ENCODE measurements at places on chromosomes 2 and 18.

GRCh38 chr2:108906403-108907077 lies 82.5 kb downstream of the EDAR start:
- no peak for DNase-seq

- peak; percentile 72 for DNase-seq
Observed at GRCh38 chr2:29314816-29315571, 199.8 kb downstream of the CLIP4 start.

- DNase-seq, result no peak
Observed at GRCh38 chr18:59423259-59423658, 64.2 kb upstream of the LMAN1 start.

DNA sequence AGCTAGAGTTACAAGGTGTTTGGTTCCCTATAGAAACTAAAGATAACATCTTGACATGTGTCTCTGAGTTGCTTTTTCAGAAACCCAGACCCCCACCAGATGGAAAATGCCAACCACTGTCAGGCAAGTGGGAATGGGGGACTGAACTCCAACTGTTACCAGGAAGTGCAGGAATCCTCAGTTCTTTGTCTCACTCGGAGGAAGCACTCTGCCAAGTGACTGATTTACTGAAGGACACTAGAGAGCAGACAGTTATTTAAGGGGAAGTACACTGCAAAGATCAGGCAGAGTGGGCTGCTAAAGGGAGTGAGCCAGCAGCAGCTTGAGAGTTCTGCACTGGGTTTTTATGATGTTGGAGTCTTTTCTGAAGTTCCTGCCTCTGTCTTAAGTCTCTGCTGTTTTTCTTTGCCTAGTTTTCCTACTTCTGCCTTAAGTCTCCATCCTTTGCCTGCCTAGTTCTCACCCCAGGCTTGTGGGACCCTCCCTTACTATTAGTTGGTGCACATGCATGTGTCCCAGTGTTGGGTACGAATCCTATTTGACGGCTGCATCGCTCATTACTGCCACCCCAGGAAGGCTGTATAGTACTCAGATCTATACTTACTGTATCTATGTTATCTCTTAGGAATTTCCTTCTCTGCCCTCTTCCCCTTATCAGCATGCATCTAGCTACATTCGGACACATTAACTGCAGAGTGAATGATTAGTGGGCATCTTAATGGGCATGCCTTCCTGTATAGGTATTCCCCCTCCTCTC lies 97.1 kb downstream of the TEX51 start:
- DNase-seq, result peak; percentile 24

GRCh38 chr2:216110620-216111019 lies 1.5 kb downstream of the XRCC5 start:
- DNase-seq, result no peak

DNA sequence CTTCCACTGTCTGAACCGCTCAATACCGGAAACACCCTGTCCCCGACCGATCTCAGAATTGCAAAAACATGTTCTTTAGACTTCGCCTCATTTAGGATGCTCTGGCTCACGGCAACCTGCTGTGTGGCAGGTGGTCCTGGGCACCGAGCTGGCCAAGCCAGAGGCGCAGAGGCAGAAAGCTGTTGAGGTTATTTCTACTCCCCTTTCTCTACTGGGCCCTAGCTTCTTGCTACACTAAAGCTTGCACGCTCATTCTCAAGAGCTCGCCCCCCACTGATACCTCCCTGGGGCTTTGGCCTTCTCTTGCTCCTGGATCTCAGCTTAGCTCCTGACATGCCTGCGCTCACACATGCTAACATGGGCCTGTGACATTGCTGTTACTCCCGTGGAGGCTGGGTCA lies 417.4 kb downstream of the LPIN1 start:
- DNase-seq, result no peak

DNA sequence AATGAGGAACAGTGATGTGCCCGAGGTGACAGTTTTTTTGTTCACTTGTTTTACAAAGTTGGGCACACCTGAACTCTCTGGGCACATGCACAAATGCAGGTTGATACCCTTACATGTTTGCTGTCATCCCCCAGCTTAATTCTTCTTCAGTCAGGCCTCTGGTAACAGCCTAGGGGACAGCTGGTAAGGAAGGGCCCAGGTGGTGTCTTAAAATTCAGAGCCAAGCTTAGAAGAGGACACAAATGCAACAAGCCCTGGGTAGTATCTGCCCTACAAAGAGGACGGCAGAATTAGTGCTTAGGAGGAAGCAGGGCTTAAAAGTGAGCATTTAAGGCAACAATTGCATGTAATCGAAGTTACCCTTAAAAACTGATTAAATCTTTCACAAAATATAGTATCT lies 171.9 kb upstream of the ACAA2 start:
- DNase-seq, result no peak

- DNase-seq, result peak; percentile 92
Observed at GRCh38 chr18:12879840-12880540, 4.0 kb downstream of the PTPN2 start.

DNA sequence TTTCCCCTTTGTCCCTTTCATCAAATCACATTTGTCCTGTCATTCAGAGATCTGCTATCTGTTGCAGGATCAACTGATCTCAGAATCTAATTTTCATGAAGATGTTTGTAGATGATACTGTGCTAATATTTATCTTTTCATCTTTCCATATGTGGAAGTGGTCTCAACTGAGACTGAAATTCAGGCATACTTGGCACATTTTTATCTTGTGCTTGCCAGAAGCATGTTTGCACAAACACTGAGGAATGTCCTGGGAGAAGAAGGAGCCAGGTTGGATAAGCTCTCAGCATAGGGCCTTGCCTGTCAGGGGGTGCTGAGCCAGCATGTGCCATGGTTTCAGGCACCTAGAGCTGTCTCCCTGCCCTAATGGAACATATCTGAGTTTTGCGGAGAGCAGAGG lies 24.5 kb upstream of the MMADHC start:
- DNase-seq, result no peak

- peak; percentile 6 for DNase-seq
Observed at GRCh38 chr2:168089200-168089599, 158.2 kb downstream of the STK39 start.

DNA sequence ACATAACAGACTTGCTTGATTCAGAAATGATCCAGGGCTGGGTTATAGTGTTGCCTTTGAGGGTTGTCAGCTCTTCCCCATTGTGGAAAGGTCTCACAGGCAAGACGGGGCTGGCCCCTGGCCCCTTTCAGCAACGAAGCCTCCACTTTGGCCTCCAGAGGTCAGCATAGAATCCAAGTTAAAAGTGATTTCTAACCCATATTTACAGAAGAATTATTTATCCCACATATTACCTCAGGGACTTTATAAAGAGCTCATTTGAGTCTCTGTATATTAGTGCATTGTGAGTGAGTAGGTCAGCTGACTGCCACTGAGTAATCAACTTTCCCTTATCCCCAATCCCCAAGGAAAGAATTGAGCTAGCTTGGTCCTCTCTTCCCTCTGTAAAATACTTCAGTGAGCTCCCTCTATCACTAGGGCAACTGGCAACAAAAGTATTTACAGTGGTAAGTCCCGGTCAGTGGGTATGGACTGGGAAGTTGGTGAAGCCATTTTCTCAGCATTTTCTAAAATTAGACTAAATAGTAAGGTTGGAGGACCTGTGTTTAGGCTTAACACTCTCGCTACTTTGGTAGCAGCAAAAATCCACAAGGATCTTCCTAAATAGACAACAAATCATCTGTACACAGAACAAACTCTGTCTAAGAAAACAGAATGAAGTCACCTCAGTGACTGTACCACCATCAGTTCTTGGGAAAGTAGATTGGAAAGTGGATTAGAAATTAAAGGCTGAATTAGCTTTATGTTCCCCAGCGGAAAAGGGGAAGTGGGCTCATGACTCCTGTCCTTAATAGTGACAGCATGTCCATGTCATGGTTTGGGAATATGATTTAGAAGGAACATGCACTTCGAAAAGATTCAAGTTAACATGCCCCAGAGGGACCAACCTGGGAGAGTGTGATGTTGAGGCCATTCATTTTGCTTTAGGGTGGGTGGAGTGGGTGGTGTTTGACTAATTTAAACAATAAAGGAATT lies 171.0 kb upstream of the SIX3 start:
- DNase-seq, result peak; percentile 68

- DNase-seq, result no peak
Observed at GRCh38 chr2:179447839-179448447, 183.3 kb upstream of the SESTD1 start.

- no peak for DNase-seq
Observed at GRCh38 chr2:64367444-64368232, 86.3 kb upstream of the LGALSL start.

GRCh38 chr2:168192839-168193616 lies 54.4 kb downstream of the STK39 start:
- DNase-seq, result no peak

GRCh38 chr2:175030380-175031271 lies 25.4 kb upstream of the CHN1 start:
- DNase-seq, result peak; percentile 50

- DNase-seq, result peak; percentile 68
Observed at GRCh38 chr18:9740071-9740470, 32.0 kb downstream of the RAB31 start.

DNA sequence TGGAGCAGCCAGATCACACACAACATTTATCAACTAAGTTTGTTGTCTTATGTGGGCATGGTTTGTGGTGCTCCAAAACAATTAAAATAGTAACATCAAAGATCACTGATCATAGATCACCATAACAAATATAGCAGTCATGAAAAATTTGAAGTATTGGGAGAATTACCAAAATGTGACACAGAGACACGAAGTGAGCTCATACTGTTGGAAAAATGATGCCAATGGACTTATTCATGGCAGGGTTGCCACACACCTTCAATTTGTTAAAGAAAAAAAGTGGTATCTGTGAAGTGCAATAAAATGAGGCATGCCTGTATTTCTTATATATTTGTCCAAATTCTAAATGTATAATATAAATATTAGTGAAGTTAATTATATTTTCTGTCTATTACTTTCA lies 42.9 kb upstream of the CABYR start:
- no peak for DNase-seq

GRCh38 chr2:205759732-205760131 lies 77.4 kb downstream of the NRP2 start:
- no peak for DNase-seq

GRCh38 chr18:10421859-10422258 lies 32.6 kb upstream of the APCDD1 start:
- no peak for DNase-seq

DNA sequence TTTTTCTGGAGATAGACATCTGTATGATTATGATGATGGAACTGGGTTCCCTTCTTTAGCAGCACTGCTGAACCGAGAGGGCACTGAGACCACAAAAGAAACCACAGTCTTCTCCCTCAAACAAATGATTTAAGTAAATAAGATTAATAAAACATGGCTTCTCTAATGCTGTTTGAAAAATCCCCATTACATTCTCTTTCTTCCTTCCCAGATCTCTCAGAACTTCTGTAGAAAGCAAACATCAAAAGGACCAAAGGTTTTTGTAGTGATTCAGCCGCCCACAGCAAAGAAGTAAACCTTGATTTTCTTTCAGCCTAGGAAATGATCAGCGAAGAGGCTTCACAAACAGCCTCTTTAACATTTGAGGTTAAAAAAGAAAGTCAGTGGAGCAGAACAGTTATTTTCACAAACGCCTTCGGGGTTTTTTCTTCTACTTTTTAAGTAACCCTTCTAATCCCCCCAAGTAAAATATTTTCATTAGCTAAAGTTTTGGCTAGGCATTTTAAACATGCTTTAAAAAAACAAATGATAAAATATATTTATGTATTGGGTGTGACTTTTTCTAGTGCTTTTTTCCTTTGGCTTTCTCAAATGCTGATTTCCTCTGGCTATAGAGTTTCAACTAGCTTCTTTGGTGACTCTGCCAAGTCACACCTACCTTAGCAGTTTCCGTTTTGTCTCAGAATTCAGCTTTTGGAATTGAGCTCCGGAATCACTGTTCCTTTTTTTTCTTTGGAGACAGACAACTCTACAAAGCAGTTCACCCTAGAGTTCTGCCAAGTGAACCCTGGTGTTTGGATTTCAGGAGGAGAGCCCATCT lies 89.6 kb downstream of the UPP2 start:
- no peak for DNase-seq

- DNase-seq, result no peak
Observed at GRCh38 chr2:96895746-96896651, 26.1 kb upstream of the SEMA4C start.

DNA sequence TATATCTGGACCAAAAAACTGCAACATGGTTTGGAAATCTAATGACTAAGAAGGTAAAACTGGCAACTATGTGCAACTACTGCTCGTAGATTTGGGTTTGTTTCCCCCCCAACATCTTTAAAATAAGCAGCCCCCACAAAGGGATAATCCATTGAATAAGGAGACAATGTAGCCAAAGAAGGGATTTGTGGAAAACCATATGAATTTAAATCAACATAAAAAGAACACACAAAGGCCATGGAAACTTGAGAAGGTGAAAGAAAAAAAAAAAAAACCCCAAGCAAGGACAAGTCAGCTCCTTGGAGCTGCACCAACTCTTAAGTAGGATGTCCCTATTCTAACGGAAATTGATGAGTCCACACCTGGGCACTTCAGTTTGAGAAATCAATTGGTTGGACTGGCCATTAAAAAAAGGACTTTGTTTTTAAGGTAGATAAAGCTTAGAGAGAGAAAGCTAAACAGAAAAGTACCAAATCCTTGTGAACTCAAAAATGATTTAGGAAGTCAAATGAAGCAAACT lies 53.7 kb upstream of the ST8SIA5 start:
- DNase-seq, result no peak

DNA sequence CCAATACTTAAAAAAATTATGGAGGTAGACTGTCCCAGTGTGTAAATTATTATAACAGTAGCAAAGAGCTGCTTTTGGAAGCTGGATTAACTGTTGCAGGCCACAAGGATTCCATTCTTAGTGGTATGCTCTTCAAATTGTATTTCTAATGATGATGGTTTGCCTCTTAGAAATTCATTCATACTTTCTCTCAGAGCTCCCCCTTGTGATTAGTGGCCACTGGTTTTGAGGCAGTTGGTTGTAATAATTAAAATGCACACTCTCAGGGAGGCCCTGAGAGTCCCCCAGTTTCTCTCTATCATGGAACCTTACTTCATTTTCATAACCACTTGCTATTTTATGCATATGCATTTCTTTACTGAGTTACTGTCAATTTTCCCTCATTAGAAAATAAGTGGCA lies 122.5 kb downstream of the PLA2R1 start:
- peak; percentile 48 for DNase-seq

- DNase-seq, result no peak
Observed at GRCh38 chr2:165469417-165469816, at the start of gene CSRNP3. Gene CSRNP3 (plus strand): TSS chr2:165469698. CDS start chr2:165595066, 125,368 bp downstream.

DNA sequence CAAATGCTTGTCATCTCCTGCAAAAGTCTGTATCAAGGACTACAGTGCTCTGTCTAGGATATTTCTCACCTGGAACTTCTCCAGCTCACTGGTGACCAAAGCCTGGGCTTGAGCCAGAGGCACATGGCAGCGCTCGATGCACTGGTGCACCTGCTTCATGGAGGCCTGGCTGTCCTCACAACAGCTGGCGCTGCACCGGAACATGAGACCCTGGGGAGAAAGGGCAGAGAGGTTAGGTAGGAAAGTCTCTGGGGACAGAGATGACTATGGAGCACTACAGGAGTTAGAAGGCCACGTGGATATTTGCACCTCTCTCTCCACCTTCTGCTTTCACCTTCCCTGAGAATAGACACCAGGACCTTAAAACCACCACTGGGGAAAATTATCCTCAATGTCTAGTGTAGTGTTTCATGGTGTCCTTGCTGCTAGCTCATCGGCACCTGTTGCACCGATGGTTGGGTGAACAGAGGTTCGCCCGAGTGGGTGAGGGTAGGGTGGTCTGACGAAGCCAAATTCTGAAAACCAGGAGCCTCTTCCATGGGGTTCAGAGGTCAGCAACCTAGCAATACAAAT lies 1.0 kb downstream of the FAM136A start:
- DNase-seq, result no peak

- no peak for DNase-seq
Observed at GRCh38 chr18:54931152-54931551, 28.1 kb downstream of the CCDC68 start.

All from suppressor macrophage treated with lipopolysaccharide for 1 hour (primary cell).